Activated naive CD4-positive, alpha-beta T cell treated with anti-CD3 and anti-CD28 coated beads, Interleukin-2, amount 50 U/mL, for 72 hours (primary cell): ENCODE measurements at places on chromosomes 2 and 18.

DNA sequence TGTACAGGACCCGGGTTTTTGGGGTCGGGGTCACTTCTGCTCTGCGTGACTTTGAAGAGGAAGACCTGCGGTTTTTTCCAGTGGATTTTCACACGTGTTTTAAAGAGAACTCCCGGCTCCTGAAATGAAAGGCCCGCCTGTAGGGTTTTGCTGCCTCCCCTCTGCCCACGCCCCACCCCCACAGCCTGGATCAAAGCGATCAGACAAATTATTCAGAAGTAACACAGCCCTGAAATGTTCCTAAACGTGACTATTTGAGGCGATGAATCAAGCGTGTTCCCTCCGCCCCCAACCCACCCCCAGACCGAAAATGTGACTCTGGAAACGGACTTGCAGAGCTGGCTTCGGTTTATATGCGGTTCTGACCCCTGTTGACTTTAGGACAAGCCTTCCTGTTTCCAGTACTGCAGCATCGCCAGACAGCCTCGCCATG is 28.7 kb upstream of the SMIM21 start:
- no peak for DNase-seq

DNA sequence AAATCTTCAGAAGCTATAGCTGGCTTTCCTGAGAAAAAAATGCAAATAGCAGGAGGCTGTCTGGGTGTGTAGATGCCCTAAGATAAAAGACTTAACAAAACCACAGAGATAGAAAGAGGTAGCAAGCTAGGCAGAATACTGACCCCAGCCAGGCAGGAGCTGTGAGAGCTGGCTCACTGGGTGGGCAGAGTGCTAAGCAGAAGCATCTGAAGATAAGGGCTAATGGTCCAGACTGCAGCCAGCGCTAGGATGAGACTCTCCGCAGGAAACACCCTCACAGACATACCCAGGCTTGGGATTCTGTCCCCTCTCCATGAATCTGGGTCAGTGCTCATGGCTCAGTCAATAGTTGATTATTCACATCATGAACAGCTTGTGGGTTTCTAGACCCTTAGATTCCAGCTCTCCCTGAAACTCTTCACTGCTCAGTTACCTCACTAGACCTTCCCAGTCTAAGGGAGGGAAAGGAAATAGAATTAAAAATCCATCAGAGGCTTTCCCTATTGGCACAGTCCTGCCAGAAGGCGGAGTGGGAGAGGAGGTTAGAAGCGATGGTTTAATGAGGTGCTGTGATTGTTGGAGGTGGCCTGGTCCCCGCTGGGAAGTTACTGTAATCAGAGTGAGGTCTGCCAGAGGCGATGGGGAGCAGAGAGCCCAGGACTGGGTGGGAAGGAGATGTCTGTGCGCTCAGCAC is 21.4 kb upstream of the CCBE1 start:
- DNase-seq, result no peak

GRCh38 chr2:66447677-66448076 is 12.8 kb downstream of the MEIS1 start:
- DNase-seq, result no peak

GRCh38 chr2:74515981-74516633 is 1.9 kb downstream of the TLX2 start:
- no peak for DNase-seq

GRCh38 chr2:32262105-32262504 is 2.6 kb downstream of the NLRC4 start:
- no peak for DNase-seq

- DNase-seq, result no peak
Observed at GRCh38 chr2:195488567-195488966, 168.5 kb upstream of the SLC39A10 start.

DNA sequence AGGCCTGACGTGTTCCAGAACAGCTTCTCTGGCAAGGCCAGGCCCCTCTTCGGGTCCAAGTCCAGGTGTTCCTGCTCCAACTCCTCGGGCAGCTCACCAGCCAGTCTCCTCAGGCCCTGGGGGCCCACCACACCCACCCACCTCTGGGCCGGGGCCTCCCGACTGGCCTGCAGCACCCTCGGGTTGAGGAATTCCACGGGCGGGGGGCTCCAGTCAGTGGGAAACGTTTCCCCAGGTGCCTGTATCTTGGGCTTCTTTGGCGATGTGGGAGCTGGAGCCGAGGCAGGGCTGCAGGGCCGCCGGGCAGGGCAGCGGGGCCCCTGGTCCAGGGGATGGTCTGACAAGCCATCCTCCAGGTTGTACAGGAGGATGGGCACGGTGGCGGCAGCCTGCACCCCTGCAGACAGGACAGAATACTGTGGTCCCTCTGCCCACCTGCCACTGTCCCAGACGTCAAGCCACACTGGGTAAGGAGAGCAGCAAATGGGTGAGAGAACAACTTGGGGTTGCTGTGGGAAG is 14.4 kb downstream of the FAM178B start:
- no peak for DNase-seq

- DNase-seq, result no peak
Observed at GRCh38 chr2:221943076-221943810, 355.6 kb downstream of the PAX3 start.

DNA sequence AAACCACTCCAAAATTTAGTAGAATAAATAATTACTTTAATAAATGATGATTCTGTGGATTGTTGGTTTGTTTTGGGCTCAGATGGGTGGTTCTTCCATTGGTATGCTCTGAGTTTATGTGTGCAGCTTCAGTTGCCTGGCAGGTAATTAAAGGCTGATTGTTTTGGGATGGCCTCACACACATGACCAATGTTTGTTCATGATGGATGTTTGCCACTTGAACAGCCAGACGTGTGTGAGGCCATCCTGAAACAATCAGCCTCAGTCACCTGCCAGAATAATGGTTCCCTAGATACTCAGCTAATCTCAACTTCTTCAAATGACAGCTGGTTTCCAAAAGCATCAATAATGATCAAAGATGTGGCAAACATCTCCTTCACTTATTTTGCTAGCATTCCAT is 352.5 kb upstream of the GULP1 start:
- DNase-seq, result no peak

GRCh38 chr18:66874812-66875474 is 271.1 kb upstream of the CDH19 start:
- DNase-seq, result no peak

GRCh38 chr2:40352041-40352702 is 99.7 kb downstream of the SLC8A1 start:
- DNase-seq, result no peak

GRCh38 chr18:77208964-77209363 is 40.7 kb upstream of the GALR1 start:
- no peak for DNase-seq

GRCh38 chr2:205995260-205995659 is 90.7 kb downstream of the INO80D start:
- no peak for DNase-seq

DNA sequence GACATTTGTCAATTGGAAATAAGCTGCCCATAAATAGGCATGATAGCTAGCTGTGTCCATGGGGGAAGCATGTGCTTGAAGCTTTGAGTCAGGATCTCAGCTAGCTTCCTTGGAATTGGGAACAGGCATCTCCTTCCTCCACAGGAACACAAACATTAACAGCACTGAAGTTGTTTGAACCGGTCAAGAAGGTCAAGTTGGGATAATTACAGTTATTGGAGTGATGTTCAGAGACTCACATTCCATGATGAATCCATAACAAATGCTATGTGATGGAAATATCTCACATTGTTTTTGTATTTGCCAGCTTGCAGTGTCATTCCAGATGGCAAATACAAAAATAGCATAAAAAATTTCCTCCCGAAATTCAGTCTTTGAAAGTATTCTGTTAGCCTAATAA is 347.6 kb upstream of the SMIM21 start:
- no peak for DNase-seq

DNA sequence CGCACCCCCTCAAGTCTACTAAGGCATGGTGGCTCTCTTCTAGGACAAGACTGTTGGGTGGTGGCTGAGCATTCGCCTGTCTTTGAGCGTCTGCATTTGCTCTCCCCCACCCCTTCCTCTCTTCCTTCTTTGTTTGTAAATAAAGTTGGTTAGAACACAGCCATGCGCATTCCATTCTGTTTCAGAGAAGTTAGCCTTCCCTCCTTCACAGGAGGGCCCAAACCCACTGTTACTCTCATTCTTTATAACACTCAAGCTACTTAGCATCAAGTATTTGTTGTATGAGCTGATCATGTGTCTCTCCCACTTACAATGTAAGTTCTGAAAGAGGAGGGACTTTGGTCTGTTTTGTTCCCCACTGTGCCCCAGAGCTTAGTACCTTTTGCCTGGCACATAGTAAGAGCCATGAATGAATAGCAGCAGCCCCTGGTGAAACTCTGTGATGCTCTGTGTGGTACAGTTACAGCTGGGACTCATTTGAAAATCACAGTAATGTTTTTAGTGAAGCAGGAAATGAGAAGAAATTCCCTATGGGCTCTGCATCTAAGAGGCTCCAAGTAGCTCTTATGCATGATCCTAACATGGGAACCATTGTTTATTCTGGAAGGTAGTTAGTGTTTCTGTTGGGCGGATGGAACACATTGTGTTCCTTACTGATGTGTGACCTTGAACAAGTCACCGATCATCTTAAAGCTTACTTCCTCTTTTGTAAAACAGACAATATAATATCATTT is 7.7 kb downstream of the MGAT5 start:
- no peak for DNase-seq

DNA sequence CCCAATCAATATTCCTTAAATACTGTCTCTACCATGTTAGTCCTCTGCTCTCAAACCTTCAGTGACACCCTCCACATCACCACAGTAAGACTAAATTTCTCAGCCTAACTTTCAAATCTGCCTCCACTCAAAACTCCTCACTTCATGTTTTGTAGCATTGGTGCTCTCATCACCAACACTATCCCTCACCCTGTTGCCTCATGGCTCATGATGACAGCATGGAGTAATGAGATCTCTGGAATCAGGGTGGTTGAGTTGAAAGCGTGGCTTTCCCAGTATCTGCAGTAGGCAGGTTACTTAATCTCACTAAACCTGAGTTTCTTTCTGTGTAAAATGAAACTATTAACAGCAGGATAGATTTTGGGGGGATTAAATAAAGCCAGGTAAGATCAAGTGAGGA is 621.4 kb downstream of the NYAP2 start:
- no peak for DNase-seq

DNA sequence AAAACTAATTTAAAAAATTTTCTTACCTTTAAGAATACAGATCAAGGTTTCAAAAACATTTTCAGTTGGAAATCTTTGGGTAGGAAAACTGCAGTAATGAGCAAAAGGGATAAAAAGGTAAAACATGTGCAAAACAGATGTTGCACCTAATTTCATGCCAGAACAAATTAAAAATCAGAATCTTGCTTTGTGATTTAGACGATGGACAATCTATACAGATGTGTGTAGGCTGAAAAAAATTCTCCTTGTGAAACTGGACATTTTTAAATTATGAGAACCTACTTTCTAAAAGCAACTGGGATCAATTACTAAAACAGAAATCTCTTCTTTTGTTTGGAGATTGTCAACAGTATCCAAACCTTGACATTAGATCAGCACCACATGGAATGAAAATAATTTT is 183.2 kb upstream of the ITGA4 start:
- DNase-seq, result no peak

- no peak for DNase-seq
Observed at GRCh38 chr2:215983581-215984351, 29.6 kb downstream of the MREG start.

GRCh38 chr2:95276244-95276887 is 2.1 kb downstream of the PROM2 start:
- no peak for DNase-seq

DNA sequence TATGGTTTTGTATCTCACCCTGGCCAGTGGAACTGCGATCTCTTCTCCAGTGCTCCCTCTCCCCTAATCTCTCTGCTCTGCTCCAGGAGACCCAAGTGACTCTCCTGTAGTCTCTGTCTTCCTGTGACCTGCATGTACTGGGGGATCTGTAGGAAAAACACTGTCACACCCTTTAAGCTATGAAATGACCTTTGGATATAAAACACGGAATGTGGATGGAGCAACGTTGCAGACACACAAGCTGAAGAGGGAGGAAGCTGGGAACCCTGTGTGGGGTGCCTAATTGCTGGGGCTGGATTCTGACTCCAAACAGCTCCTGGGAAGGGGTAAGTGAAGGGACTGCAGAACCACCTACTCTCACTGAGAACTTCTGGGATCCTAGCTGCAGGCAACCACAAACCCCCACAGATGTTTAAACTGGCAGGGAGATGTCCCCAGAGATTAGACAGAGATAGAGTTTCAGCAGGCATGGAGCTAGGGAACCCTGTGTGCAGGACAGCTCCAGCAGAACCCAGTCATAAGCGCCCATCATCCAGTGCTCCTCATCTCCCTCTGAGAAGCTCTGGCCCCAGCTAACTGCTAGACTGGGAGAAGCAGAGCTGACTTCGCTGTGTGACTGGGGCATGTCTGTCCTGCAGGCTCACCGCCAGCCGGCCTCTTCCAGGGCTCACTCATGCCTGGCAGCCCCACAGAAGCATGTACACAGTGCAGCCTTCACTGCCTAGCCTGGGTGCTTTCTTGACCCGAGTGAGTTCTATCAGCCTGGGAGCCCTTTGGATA is 482.7 kb upstream of the SETBP1 start:
- no peak for DNase-seq

GRCh38 chr2:240643093-240643810 is 18.0 kb downstream of the GPR35 start:
- no peak for DNase-seq

DNA sequence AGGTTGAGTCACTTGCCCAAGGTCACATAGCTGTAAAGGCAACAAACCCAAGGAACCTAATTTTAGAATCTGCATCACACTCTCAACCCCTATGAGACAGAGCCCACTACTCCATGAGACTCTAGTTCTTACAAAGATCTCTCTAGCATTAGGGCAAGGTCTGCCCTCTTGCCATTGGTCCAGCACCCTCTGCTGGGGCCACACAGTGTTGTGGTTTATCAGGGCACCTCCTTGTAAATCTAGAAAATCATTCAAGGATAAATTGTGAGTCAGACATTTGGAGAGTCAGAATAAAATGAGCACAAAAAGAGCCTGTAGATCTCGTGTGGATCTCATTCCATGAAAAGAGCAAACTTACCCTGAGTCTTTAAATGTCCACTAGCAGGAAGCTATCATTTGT is 91.2 kb downstream of the SLC8A1 start:
- DNase-seq, result no peak

DNA sequence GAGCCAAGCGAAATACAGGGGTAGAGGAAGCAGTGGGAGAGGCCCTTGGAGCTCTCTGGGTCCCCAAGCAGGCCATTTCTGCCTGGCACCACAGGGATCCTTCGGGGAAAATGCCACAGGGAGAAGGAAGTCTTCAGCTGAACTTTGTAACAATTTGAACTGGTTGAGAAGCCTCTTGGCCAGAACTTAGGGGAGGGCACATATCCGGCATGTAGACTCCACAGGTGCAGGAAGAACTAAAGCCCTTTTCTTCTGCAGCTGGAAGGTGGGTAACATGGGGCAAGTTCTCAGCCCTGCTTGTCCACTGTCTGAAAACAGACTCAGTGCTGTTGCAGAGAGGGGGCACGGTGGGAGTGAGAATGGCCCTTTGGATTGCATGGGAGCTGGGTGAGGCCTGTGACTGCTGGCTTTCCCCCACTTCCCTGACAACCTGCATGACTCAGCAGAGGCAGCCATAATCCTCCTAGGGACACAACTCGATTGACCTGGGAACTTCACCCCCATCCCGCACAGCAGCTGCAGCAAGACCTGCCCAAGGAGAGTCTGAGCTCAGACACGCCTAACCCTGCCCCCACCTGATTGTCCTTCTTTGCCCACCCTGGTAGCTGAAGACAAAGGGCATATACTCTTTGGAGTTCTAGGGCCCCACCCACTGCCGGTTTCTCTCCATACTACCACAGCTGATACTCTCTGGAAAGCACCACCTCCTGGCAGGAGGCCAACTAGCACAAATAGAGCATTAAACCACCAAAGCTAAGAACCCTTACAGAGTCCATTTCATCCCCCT is 101.6 kb upstream of the FAM136A start:
- DNase-seq, result no peak
